ENCODE measurements at places on chromosomes 7 and 10. TPM values are rescaled to one million over a fixed set of nuclear protein-coding genes. Genes with fewer than 3 reads are reported as not detected.

Gene CNPY4
- 23.4 TPM for total RNA-seq

Gene FLNC
- total RNA-seq, result 106 TPM

Gene CHAT
- not detected for total RNA-seq

Gene PNLIPRP2
- total RNA-seq, result not detected

DNA sequence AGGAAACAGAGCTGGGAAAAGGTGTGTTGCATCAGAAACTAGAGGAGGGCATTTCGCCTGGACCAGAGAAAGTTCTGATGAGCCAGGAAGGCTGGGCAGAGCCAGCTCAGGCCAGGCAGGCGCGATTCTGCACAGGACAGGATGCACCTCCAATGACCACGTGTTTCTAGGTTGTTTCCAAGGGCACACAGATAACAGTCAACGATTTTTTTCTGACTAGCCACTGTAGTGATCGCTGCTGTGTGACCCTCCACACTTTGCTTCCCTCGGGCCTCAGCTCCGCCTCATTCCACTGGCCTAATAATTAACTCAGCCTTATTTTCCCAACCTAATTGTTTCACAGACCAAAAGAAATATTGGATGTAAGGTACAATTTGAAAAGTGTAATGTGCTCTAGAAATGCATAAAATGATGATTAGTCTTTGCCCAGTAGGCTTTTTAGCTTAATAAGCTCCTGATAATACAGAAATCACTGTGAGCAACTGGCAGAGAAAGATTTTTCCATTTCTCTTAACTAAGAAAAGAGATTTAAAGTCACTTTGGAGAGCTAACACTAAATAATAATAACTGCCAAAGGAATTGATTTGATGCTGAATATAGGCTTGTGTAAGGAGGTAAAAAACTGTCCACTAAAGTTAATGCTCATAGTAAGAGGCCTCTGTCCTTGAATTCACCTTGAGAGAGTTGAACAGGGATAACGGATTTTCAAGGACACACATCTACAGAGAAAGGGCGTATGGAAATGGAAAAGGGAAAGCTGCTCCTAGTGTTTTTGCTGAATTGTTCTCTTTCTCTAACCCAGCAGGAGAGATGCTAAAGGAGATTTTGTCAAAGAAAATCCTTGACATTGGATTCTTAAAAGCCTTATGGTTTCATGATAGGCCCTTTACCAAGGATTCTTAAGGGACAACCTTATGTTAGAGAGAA, 291.0 kb upstream of the C7orf33 start:
- no peak for DNase-seq

GRCh38 chr7:135976312-135977006, 700 bp downstream of the MTPN start:
- no peak for DNase-seq

DNA sequence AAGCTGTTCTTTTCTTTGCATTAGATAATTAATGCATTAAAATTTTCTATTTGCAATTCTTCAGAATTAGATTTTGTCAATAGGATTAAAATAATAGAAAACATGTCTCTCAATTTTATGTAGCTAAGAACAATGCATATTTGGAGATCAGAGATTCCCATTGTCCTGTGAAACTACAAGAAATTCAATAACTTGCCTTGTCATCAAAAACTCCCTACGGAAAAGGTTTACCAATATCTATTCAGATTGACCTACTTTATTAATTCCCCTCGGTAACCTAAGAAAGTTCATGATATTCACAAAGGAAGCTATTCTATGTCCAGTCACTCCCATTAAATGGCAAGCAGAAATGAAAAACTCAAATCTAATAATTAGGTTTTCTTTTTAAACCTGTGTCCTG, 172.6 kb downstream of the SEMA3A start:
- DNase-seq, result no peak

All from skin of body (tissue), 3 donors.